Stimulated activated CD4-positive, alpha-beta T cell treated with anti-CD3 and anti-CD28 coated beads, Interleukin-1b, Interleukin-23, amount 100 ng/mL, for 48 hours (primary cell): ENCODE measurements at places on chromosomes 11 and 22.

GRCh38 chr11:66850588-66851238 lies 6.2 kb upstream of the LRFN4 start:
- DNase-seq, result no peak

DNA sequence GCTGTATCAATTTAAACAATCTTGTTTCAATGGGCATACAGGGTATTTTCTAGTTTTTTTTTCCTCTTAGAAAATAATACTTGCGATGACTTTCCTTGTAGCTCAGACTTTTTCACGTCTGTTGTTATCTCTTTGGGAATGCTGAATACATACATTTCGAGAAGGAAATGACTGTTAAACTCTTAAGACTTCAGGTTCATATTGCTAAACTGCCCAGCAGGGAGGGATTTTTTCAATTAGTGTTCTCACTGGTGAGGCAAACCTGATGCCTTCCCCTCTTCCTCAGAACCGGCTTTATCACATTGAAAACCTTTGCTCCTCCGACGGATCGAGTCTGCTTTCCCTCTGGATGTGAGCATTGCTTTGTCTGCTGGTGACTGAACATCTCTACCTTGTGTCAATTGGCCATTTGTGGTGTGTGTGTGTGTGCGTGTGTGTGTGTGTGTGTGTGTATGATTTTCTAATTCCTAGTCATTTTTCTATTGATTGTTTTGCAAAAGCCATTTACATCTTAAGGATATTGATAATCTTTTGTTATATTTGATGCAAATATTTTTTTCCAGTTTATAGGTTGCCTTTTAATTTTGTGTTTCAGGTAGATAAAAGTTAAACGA lies 6.6 kb downstream of the NEAT1 start:
- DNase-seq, result no peak

DNA sequence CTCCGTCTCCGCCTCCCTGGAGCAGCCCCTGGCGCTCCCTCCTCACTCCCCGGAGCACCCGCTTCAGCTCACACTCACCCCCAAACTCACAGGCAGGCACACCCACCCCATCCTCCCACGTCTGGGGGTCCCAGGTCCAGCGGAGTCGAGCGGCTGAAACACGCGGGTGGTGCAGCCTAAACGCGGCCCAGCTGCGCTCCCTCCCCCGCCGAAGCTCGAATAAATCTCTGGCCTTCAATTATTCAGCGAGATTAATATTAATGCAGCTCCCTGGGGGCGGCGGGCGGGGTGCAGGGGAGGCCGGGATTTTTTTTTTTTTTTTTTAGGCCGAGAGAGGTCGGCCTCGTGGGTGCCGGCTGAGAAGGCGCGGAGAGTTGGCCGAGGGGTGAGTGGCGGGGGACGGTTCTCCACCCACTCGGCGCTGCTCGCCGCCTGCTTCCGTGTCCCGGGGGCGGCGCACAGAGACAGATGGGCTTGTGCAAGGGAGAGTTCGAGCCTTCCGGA lies 524 bp upstream of the SLC1A2 start:
- no peak for DNase-seq

DNA sequence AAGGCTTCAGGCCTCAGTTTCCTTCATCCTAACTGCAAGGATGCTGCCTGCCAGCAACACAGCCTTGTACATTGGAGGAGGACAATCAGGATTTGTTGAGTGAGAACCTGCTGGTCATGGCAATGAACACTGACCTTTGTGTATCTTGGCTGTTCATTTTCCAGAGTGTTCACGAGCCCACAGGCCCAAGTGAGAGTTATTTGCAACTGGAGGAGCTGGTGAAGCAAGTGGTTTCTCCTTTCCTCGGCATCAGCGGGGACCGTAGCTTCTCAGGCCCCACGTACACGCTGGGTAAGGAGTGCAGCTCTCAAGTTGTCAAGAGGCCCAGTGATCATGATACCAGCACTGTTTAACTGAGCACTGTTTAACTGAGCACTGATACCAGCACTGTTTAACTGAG lies 59.0 kb downstream of the TRAF6 start:
- no peak for DNase-seq

GRCh38 chr11:57903441-57904123 lies 120.1 kb upstream of the OR9Q1 start:
- DNase-seq, result peak; percentile 39

DNA sequence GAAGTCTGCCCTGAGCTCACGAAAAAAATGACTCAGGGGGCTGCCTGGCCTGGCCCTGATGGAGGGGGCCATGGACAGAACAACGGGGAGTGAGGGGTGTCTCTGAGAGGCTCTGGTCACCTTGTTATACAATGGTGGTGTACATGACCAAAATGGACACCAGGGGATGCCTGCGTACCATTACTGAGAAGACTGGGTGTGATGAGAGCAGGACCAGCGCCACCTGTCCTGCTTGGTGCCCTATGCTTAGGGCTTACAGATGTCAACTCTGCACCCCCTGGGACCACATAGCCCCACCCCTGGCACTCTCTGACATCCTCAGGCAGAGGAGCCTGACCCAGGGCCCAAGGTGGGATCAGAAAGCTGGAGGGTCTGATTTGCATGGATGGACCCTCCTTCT lies 104.8 kb downstream of the ZNF280B start:
- DNase-seq, result no peak

DNA sequence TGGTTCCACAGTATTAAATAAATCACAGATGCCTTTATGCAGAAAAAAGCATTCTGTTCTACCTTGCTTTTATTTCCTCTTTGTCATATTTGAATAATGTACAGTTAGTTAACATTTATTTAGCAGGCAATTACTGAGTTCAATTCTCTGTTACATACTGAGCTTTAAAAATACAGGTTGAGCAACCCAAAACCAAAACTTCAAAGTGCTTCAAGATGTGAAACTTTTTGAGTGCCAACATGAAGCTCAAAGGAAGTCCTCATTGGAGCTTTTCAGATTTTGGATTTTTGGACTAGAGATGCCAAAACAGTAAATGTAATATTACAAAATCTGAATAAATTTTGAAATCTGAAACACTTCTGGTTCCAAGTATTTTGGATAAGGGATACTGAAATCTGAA lies 54.1 kb downstream of the PDHX start:
- DNase-seq, result no peak

DNA sequence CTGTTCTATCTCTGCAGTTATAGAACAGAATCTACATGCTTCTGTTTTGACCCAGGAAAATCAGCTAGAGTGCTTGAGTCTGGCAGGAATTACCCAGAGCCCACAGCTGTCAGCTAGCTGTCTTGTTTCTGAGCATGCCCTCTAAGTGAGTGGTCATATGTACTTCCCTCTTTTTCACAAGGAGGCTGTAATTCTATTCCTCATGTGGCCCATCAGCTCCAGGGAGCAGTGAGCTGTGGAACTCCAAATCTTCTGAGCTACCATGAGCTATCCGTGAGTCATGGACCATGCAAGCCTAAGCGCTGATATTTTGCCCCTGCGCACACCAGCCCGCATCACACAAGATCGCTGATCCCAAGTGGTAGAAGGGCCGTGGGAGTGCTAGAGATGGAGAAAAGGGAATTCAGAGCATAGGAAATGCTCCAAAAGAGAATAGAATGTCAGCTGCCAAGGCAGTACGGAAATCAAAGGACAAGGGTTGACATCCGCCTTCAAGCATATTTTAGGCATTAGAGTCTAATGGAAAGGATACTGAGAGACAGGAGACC lies 5.4 kb downstream of the FJX1 start:
- no peak for DNase-seq

- DNase-seq, result no peak
These were observed 63.0 kb upstream of the ALX4 start for GRCh38 chr11:44372989-44373388.

DNA sequence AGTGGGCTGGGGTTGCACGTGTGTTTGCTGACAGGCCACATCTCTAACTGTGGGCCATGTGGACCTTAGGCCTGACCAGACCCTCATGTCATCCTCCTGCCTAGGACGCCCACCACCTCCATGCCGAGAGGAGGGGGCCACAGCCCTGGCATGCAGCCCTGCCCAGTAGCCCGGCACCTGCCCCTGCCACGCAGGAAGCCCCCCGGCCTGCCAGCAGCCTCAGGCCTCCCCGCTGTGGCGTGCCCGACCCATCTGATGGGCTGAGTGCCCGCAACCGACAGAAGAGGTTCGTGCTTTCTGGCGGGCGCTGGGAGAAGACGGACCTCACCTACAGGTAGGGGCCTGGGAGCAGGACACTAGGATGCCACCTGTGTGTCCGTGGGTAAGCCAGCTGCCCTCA lies 6.4 kb downstream of the MMP11 start:
- DNase-seq, result no peak

DNA sequence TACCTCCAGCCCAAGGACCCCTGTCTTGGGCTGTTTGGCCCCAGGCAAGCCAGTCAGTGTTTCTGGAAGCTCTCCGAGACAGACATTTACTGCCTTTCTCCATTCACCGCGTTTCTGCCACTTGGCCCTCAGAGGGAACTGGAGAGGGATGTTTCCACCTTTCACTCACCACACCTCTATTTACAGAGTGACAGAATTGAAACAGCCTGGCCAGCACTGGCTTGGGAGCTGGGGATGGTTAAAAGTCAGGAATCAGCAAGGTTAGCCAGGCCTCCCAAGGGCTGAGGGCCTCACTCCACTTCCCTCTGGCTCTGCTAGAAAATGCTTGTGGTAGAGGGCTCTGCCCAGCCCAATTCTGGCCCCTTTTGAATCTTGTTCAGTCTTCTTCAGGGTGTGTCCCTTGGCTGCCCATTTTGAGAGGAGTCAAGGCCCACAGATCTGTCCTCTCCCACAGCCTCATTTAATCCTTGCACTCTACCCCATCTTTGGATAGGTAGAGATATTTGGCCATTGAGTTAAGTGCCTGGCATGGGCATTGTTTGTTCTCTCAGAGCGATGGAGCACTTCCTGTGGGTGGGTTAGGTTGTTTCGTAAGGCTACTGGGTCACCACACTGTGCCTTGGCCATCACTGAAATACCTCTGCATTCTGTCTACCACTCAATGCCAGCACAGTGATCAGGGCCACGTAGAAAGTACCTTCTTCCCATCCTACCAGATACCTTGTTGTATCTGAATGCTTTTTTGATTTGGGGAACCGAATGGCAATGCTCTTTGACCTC lies 119.2 kb downstream of the MICAL2 start:
- no peak for DNase-seq

DNA sequence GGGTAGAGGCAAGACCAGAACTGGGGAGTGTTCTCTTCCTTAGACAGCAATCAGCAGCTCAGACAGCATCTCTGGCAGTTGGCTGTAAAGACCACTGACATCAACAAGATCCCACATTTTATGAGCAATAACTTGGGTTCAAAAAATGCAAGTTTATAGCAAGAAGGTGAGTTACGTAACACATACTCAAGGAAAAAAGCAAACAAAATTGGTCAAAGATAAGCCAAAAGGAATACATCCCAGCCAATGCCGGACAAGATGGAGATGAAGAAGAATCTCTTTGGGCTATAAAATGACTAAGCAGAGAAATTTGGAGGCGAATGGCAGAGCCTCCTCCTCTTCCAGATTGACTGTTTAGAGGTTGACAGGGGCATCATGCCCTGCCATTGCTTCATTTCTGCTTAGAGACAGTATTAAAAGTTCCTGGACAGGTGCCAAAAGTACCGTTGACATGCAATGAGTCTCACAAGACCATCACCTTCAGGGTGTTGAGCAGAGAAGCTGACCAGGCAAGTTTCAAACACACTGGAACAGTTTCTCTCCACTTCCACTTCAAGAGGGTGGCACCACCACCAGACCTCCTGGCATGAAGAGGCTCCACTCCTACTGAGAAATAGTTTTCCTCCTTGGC lies 55.9 kb downstream of the ENDOD1 start:
- DNase-seq, result no peak

GRCh38 chr22:46693634-46694415 lies 44.2 kb downstream of the CERK start:
- no peak for DNase-seq

DNA sequence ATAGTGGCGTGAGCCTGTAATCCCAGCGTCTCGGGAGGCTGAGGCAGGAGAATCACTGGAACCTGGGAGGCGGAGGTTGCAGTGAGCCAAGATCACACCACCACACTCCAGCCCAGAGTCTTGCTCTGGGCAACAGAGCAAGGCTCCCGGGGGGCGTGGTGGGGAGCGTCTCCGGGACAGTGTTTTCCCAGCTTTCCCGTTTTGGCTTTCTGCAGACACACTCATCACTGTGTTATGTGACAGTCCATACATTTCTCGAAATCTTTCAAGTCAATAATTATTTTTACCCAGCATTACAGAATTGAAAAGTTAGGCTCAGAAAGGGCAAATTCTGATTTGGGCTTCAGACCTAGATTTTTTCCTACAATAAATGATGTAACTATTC lies 31.7 kb downstream of the NEAT1 start:
- no peak for DNase-seq

DNA sequence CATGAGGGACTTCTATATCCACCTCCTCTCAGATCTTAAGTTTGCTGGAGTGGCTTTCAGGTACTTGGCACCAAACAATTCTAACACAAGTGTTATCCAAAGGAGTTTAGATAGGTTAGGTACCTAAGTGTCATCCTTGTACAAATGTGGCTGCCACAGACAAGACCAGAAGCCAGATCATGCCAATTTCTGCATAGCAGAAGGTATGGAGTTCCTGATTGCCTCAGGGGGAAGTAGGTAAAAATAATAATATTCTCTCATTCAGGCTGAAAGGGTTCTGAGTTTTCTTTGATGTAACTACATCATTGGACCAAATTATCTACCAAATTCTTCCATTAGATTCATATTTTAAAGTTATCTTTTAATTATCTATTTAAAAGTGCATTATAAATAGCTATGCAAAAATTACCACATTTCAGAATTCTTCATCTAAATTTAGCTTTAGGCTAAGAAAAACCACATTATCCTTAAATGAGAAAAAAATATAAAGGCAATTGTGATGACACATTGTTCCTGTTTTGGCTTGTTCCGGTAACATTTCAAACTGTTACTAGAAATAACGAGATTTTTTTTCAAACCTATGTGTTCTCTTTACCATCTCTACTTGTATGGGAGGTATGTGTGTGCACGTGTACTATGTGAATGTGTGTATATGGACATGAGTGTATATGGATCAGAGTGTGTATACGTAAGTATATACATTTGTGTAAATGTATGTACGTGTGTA lies 66.2 kb upstream of the POU2AF2 start:
- DNase-seq, result no peak

GRCh38 chr11:72303179-72303578 lies 59.2 kb upstream of the PHOX2A start:
- no peak for DNase-seq

GRCh38 chr22:37209140-37209845 lies 3.0 kb downstream of the SSTR3 start:
- peak; percentile 1 for DNase-seq

DNA sequence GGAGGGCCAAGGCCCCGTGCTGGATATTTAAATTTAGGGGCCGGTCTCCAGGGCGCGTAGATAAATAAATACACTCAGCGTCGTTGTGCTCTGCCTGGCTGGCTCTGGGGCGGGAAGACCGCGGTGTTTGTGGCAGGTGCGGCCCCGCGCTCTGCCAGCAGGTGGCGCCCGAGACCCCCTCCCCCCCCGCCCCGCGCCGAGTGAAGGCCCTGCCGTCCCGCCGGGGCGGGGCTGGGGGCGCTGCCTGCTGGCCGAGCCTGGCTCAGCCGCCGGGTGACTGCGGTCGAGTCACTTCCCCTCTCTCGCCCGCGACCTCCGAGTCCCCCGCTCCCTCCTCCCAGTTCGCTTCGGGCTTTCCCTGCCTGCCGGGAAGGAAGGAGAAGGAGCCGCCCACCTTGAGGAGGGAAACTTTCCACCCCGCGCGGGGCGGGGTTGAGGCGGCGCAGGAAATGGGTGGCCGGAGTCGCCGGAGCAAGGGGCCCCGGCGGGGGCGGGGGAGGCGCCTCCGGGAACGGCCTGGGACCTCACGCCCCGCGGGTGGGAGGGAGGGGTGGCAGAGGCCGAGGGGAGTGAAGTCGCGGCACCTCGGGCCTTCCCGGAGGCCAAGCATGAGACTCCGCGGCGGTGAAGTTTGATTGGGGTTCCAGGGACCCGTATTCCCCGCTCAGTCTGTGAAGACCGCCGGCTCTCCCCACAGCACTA lies 1.6 kb upstream of the EHBP1L1 start:
- peak; percentile 94 for DNase-seq

- no peak for DNase-seq
These were observed 46.5 kb downstream of the AHNAK start for GRCh38 chr11:62499944-62500649.
